ENCODE measurements at places on chromosomes 11 and 22.

GRCh38 chr22:47067321-47067890, 305.0 kb downstream of the TBC1D22A start:
- DNase-seq, result no peak

- DNase-seq, result no peak
These were observed 26.5 kb downstream of the PAX6 start for GRCh38 chr11:31784611-31785010.

DNA sequence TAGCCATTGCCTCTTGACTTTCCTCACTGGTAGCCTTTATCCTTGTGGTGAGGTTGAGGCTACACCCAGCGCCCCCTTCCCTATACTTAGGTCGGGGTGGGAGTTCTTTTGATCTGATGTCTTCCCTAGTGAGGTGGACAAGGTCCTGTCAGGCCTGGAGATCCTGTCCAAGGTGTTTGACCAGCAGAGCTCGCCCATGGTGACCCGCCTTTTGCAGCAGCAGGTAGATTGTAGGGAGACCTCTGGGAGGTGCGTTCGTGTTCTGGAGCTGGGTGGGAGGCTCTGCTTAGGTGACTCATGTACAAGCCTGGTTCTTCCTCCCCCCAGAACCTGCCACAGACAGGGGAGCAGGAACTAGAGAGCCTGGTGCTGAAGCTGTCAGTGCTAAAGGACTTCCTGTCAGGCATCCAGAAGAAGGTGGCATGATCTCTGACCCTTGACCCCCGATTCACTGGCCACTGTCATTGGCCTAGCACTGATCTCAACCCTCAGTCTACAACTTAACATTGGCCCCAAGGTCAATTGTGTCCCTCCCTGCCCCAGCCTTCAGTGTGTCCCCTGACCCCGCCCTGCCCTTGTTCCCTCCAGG, 4.9 kb downstream of the INPPL1 start:
- DNase-seq, result no peak

GRCh38 chr11:16876837-16877236, 137.4 kb downstream of the PLEKHA7 start:
- DNase-seq, result no peak

- DNase-seq, result no peak
These were observed 27.4 kb upstream of the MUC15 start for GRCh38 chr11:26599425-26599824.
